ENCODE measurements at places on chromosomes 2 and 18.

GRCh38 chr2:229431327-229431954 is 160.4 kb upstream of the PID1 start:
- DNase-seq = peak; percentile 37

DNA sequence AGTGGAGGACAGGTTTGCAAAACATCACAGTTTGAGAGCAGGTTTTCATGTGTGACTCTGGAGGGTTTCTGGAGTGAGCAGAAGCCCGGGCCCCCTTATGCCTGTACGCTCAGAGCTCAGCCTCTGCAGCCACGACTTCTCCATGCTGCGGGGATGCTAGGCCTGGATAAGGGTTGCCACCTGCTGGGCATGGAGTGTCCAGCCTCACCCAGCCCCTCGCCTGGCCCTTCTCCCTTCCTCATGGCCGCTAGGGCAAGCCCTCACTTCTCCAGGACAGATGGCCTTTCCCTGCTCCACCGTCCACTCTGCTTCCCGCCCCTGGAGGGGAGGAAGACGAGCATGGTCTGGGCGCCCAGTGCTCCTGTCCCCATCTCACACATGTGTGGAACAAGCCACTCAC is 318.7 kb downstream of the GBX2 start:
- DNase-seq = no peak

GRCh38 chr2:197677483-197677882 is 2.1 kb upstream of the RFTN2 start:
- peak; percentile 50 for DNase-seq

DNA sequence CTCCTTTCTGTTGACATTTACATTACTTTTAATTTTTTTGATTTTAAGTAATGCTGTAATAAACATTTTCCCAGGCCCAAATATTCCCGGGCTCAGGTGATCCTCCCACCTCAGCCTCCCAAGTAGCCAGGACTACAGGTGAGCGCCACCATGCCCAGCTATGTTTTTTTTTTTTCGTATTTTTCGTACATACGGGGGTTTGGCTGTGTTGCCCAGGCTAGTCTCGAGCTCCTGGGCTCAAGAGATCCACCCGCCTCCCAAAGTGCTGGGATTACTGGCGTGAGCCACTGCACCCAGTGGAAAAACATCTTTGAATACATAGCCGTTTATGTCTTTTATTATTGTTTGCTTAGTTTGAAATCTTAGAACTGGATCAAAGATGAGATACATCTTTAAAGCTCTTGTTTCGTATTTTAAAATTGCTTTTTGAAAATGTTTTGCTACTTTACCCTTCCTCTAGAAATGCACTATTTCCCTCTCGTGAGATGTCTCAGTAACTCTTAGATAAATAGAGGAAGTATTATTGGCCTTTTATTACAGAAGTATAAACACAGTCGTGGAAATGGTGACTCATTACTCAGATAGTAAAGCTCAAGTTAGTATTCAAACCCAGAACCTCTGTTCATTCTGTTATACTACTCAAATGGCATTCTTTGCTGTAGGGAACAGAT is 2.4 kb downstream of the SMCHD1 start:
- peak; percentile 55 for DNase-seq

DNA sequence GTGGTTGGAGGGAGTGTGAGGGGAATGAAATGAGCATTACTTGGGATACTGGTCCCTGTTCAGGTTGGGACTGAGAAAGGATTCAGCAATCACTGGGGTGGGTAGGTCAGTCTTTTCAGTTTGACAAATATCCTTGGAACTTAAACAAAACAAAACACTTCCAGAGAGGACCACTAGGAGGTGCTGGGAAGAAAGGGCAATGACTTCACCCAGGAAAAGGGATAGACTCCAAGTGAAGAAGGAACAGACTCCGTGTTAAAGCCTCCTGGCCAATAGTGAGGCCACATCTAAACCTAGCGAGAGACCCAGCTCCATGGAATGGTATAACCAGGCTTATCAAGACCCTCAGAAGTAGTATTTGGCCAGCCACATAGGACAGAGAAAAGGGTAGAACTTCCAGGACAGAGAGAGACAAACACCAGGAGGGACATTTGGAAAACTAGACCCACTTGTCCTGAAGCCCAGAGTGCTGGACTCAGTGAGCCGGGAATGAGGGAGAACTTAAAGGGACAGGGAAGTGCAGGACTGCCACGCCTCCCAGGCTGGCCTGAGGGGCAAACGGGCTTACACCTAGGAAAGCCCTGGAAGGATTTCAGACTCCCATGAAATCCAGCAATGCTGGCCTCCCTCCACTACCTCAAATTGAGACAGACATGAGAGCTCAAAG is 19.6 kb upstream of the KCNG3 start:
- DNase-seq = peak; percentile 74

DNA sequence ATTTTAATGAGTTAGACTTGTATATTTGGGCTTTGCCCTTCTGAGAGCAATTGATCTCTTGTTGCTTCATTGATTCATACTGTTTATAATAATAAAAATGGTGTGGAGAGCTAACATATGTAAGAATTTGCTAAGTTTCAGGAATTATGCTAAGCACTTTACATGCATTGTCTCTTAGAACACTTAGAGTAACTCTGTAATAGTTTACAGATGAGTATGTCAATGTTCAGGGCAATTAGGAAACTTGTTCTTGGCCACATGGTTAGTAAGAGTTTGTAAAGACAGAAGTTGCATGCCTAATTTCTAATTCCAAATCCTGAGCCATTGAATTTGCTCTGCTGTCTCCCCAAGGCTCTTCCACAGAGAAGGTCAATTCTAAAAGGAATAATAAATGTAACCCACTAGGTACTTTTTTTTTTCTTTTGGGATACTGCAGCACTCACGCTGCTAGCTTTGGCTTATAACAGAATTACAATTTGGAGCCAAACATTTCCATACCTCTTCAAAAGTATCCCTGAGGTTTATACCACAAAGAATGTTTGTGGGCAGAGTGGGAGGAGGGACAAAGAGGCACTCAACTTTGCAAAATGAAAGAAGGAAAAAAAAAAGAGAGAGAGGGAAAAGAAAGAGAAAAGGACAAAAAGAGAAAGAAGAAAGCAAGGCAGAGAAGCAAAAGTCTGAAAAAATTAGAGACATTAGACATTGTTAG is 232.4 kb downstream of the CALCRL start:
- peak; percentile 4 for DNase-seq

GRCh38 chr2:61288070-61288841 is 126.3 kb downstream of the C2orf74 start:
- no peak for DNase-seq

- DNase-seq = no peak
Measured at GRCh38 chr2:37836711-37837110, 88.4 kb upstream of the RMDN2 start.

GRCh38 chr18:79794846-79795245 is 2.9 kb upstream of the KCNG2 start:
- no peak for DNase-seq

DNA sequence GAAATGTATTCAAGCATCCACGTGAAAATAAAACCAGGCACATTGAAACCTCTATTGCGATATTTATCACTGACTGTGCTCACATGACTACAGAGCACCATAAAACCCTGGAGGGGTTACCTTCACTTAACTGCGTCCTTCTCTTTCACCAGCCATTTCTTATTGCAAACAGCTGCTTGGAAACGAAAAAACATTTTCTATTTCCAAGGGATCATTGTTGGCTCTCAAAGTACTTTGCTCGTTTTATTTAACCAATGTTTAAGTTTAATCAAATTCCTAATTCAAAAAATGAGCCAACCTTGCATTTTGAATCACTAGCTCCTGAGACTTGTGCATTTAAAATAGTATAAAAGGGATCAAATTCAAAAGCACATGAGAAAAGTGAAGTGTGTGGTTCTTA is 134.4 kb downstream of the OSR1 start:
- no peak for DNase-seq

- DNase-seq = no peak
Measured at GRCh38 chr2:98664323-98664722, 55.9 kb downstream of the UNC50 start.

GRCh38 chr2:112783187-112783714 is 1.0 kb downstream of the IL1A start:
- DNase-seq = no peak

- DNase-seq = peak; percentile 11
Measured at GRCh38 chr2:221477714-221478484, 94.2 kb downstream of the EPHA4 start.

GRCh38 chr18:49544362-49544761 is 17.5 kb upstream of the LIPG start:
- no peak for DNase-seq

- no peak for DNase-seq
Measured at GRCh38 chr2:101153077-101153707, 2.0 kb upstream of the TBC1D8 start.

DNA sequence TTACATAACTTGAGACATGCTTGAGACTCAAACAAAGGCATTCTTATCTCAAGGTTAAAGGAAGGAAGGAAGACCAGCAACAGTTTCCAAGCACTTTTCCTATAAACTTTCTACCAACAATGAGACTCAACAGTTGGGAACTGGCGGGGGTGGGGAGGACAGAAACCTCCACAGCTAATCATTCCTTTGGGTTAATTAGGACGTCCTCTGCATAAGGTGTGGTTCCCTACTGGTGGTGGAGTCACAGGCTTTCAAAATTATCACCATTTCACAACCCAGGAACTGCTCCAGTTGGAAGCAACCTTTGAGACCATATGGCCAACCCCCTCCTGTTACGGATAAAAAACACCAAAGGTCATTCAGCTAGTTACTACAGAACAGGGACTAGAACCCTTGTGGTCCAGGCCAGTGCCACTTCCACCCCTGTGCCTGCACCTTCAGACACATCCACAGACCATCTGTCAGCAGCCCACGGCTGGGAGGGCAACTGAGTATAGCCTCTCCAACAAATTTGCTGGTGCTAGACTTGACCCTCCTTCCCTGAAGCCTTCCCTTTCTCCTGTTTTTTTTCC is 30.1 kb upstream of the ATL2 start:
- no peak for DNase-seq

- no peak for DNase-seq
Measured at GRCh38 chr2:105798595-105798994, 53.9 kb downstream of the NCK2 start.

- DNase-seq = no peak
Measured at GRCh38 chr18:49850636-49851035, 37.3 kb upstream of the ACAA2 start.

GRCh38 chr2:53403792-53404413 is 363.7 kb upstream of the CHAC2 start:
- peak; percentile 36 for DNase-seq

DNA sequence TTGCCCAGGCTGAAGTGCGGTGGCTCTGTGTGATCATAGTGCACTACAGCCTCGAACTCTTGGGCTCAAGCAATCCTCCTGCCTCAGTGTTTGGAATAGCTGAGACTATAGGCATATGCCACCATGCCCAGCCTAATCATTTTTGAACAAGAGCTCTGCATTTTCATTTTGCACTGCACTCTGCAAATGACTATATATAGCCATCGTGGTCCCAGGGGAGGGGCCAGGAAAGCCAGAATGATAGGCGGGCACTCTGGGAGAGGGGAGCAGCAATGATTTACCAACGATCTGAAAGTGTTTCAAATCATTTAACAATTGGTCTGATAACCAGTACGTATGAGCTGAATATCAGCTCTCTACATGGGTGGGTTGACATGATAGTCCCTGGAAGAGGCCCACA is 22.3 kb upstream of the ST3GAL5 start:
- no peak for DNase-seq

DNA sequence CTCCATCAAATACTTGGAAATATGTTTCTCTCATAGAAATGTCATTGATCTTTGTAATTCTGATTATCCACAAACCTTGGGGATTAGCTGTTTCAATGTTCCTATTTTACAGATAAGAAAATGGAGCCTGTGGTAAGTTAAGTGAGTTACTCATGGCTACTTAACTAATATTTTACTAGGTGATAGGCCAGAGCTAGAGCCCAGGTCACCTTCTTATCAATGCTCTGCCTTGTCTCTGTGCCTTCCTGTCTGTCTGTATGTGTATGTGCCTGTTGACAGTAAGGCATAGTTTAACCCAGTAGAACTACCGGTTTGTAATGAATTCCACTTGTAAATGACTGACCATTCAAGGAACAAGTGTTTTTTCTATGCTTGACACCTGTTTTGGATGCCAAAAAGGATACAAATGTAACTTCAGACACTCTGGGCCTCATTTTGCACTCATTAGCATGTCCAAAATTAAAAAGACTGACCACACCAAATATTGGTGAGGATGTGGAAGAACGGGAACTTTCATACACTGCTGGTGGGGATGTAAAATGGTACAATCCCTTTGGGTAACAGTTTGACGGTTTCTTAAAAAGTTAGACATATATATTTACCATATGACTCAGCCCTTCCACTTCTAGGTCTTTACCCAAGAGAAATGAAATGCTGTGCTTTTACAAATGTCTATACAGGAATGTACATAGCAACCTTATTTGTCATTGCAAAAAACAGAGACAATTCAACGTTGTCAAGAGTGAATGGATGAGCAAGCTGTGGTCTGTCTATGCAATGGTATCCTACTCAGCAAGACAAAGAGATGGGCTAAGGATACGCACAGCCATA is 19.6 kb upstream of the IL1A start:
- DNase-seq = no peak

DNA sequence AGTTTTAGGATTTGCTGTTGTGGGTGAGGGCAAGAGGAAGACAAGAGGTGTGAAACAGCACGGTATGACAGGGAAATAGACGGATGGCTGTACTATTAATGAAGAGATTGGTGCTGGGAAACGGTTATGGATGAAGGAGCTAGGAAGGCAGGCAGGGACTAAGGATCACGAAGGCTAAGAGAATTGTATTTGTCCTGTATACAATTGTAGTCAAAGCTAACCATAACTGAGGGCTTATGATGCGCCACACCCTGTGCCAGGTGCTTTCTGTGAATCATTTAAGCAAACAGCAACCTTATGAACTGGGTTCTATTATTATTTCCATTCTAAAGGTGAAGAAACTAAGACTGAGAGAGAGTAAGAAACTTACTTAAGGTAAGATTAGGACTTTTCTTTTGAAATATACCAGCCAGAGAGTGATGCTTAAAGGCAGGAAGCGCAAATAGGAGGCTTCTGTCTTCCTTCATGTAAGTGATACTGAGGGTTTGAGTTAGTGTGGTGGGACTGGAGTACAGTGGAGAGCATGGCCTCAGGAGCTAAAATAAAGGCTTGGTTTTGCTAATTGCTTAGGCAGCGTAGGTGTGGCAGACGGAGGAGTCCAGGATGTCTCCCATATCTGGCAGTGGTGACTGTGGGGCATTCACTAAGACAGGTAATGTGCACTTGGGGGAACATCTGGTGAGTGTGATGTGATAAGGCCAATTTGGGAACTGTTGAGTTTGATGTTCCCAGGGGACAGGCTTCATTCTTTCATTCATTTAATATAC is 85.8 kb downstream of the PLEKHM3 start:
- DNase-seq = no peak

- no peak for DNase-seq
Measured at GRCh38 chr2:15506229-15506819, 54.8 kb downstream of the NBAS start.
